ENCODE measurements at places on chromosomes 16 and 17. TPM values are rescaled to one million over a fixed set of nuclear protein-coding genes. Genes with fewer than 3 reads are reported as not detected.

The PLA2G10 gene
- total RNA-seq: not detected

The ASPA gene
- 0.36 TPM for total RNA-seq

The C1QTNF8 gene
- total RNA-seq: not detected

The FBXO39 gene
- 0.59 TPM for total RNA-seq

The ITGB4 gene
- 0.29 TPM for total RNA-seq

The DEXI gene
- 32.7 TPM for total RNA-seq

The WSCD1 gene
- not detected for total RNA-seq

The TERB1 gene
- total RNA-seq: 0.36 TPM

The EVPLL gene
- not detected for total RNA-seq

The ELOB gene
- total RNA-seq: 195 TPM

The DHRS7B gene
- total RNA-seq: 15.2 TPM

The RUSF1 gene
- 53.0 TPM for total RNA-seq

The SPEM1 gene
- total RNA-seq: not detected

The OR2C1 gene
- not detected for total RNA-seq
